Astrocyte (in vitro differentiated cells and primary cell): ENCODE measurements at places on chromosomes 13 and 19.

GRCh38 chr13:44523146-44524015 is 52.7 kb downstream of the TSC22D1 start:
- DNase-seq, result peak; percentile 88

- no peak for DNase-seq
These were observed 23.4 kb downstream of the UHRF1 start for GRCh38 chr19:4932711-4933110.

- DNase-seq, result peak; percentile 66
These were observed 19.3 kb upstream of the CEACAM20 start for GRCh38 chr19:44548736-44549135.

DNA sequence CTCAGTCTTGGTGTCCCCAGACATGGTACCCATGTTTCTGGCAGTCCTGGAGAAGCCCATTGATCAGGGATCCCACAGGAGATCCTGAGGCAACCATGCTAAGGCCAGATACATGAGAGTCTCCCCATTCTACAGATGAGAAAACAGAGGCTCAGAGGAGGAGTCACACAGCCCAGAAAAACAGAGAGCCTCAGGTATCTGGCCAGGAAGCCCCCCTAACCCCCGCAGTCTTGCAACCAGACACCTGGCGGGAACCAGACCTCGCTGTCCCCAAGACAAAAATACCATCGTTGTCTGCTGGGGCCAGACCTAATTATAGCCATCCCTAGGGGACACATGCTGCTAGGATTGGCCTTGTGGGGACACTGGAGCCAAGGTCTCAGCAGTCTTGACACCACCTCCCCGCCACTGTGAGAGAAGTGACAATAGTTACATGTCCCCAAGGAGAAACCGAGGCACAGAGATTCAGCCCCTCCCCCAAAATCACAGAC is 1.6 kb upstream of the PDE4C start:
- DNase-seq, result no peak

DNA sequence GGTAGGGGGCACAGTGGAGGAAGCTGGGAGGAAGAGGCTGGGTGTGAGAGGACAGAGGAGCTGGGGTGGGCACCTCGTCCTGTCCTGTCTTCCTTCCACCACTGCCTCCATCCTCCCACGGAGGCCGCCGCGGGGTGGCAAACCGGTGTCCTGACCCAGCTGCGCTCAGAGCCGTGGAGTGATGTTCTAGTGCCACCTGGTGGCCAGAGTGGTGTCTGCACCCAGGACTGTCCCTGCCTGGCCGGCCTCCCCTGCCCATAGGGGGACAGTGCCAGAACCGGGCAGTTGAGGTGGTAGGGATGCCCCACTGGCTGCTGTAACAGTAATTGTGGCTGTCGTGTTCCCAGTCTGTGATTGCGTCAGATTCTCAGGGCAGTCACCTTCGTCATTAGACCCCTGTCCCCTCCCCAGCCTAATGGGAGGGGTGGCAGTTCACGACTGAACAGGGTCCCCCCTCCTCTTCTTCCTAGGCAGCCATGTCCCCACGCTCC is 11.1 kb upstream of the ARRDC2 start:
- DNase-seq, result peak; percentile 16

DNA sequence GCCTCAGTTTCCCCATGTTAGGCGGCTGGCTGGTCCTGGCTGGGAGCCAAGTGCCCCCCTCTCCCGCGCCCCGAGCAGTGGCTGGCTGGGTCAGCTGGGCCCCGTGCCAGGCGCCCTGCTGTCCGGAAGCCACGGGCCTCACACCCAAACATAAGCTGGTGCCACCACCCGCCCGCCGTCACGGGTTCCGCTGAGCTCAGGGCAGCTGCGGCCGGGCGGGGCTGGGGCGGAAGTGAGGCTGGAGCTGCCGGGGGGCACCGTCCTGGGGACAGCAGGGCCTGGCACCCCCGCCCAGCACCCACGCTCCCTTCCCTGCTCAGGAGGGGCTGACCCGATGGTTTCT is 19.3 kb downstream of the HCN2 start:
- no peak for DNase-seq

DNA sequence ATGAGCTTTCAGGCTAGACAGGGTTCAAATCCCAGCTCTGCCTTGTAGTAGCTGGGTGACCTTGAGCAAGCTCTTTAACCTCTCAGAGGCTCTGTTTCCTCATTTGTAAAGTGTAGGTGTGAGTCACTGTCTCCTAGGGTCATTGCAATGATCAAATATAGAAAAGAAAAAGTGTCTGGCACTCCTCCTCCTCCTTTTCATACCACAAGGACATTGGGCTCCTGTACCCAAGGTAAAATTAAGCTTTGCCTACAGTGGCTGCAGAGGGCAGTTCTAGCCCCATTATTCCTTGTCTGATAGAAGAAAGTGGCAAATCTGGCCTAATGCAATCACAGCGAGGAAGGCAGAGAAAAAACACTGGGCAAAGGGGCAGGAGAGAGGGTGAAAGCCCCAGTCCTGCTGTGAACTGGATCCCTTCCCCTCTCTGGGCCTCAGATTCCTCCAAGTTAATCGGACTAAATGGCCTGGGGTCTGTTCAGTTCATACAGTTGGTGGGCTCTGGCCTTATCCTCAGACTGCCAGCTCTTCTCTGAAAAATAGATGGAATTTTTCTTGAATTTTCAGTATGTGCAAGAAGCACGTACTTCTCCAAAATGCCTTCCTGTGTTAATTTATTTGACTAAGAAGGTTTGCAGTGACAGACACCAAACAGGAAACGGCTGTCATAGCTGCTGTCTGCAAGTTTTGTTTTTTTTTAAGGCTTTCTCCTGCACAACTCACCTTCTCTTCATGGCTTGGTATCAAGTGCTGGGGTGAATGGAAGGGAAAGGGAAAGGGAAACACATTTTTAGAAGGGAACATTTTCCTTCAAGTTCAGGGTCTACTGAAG is 35.3 kb downstream of the RGCC start:
- no peak for DNase-seq

GRCh38 chr13:72062566-72062965 is 195.6 kb upstream of the DACH1 start:
- DNase-seq, result no peak
